ENCODE measurements at places on chromosomes 6 and 20. TPM values are rescaled to one million over a fixed set of nuclear protein-coding genes. Genes with fewer than 3 reads are reported as not detected.

DZANK1 gene
- 1.3 TPM for total RNA-seq

TOX2 gene
- total RNA-seq, result 2.4 TPM

OPRM1 gene
- not detected for total RNA-seq

PRKN gene
- total RNA-seq, result 0.51 TPM

DNA sequence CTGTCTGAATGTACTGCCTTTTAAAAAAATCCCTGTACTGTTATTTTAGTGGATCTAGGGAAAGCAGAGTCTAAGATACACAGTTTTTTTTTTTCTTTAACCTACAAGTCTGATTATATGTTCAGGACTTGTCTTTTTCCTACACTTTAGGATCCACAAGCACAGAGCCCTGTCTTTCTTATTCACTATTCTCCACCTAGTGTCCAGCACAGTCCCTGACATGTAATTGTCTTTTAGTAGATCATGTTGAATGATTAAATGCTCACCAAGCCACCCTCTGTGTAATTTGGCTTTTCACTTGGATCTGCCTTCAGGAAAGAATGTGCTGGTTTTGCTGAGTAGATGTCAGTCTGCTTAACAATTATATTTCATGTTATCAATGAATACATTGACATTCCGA, 35.8 kb upstream of the YWHAB start:
- no peak for DNase-seq

DNA sequence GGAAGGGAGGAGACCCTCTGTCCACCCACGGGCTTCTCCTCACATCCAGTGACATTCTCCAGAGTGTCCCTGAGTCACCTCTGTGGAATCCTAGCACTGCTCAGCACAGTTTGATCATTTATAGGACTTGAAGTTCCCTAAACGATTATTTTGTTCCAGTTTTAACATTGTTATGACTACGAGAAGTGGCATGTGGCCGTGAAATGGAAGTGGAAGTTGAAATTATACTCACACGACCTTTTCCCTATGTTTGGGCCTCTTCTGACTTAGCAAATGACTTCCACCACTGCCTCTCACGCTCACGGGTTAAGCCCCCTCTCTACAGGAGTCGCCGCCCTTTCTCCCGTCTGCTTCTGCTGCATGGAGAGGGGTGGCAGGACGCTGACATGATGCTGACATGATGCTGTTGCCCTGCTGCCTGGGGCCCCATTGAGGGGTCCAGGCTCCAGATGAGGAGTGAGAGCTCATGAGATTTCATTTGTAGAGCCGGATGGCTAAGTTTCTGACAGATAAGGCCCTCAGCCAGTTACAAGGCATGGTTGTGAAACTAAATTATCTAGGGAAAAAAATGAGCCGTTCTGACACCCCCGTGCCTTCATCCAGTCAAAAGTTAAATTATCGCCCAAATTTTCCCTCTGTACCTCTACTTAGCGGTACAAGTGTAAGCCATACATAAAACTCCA, 153.6 kb upstream of the UST start:
- DNase-seq, result no peak

GRCh38 chr20:61845233-61845671, 220.4 kb downstream of the TAF4 start:
- no peak for DNase-seq

DNA sequence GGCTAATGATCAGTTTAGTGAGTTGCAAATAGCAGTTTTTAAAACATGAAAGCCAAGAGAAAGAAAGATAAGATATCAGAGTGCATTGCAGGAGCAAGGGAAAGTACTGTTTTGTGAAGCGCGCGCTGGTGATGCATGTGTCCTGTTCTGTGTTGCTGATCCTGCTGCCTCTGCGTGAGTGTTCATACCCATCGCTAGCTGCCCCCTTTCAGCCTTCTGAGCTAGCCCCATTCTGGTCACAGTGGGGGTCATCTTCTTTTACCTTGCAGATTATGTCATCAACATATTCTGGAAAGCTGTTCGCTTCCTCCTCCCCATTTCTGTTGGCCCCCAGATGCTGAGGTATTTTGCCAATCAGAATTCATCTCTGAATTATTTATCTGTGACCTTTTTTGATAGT, 1.9 kb downstream of the MRAP2 start:
- DNase-seq, result no peak

DNA sequence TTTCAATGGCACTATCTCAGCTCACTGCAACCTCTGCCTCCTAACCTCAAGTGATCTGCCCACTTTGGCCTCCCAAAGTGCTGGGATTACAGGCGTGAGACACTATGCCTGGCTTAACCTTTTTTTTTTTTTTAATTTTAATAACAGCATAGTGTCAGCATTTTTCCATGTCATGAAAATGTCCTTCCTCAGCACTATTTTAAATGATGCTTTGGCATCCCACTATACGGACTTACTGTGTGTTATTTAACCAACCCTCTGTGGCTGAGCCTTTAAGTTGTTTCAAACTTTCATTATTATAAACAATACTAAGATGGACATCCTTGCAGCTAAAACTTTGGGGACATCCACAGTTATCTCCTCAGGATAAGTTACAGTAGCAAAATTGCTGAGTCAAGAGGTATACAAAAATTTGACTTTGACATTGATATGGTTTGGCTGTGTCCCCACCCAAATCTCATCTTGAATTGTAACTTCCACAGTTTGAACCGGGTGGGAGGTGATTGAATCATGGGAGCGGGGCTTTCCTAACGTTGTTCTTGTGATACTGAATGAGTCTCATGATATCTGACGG, 123.8 kb upstream of the JARID2 start:
- no peak for DNase-seq

- no peak for DNase-seq
Measured at GRCh38 chr6:157779705-157780604, 43.1 kb upstream of the SNX9 start.

- DNase-seq, result no peak
Measured at GRCh38 chr6:114158411-114158810, 184.4 kb downstream of the HS3ST5 start.

GRCh38 chr6:22133357-22133756, 163.5 kb downstream of the PRL start:
- DNase-seq, result no peak

- DNase-seq, result no peak
Measured at GRCh38 chr6:167984876-167985604, 12.4 kb upstream of the KIF25 start.

DNA sequence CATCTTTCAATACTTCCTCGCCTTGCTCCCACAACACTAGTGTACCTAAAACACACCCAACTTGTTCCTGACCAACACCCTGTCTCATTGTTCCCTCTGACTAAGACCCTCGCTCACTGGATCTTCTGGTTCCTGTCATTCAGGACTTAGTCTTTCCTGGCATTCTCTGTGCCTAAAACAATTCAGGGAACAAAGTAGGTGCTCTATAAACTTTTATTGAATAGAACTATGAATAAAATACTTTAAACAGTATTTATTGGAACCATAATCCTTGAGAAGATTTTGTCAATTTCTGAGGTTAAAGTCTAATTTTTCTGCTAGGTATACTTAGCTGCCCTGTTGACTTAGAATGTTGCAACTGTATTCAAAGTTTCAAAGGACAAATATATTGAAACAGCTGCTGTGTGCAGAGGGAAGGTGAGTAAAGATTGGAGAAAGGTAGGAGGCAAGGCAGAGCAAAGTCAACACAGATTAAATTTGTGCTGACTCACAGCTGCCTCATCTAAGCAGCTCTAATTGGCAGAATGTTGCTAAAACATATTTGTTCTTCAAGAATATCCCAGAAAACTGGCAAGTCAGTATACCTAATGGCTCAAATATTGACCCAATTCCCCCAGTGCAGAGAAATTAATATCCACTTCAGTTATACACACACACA, 37.6 kb downstream of the GSTA2 start:
- no peak for DNase-seq
